EH (cell line): ENCODE measurements at places on chromosomes 2 and 18.

DNA sequence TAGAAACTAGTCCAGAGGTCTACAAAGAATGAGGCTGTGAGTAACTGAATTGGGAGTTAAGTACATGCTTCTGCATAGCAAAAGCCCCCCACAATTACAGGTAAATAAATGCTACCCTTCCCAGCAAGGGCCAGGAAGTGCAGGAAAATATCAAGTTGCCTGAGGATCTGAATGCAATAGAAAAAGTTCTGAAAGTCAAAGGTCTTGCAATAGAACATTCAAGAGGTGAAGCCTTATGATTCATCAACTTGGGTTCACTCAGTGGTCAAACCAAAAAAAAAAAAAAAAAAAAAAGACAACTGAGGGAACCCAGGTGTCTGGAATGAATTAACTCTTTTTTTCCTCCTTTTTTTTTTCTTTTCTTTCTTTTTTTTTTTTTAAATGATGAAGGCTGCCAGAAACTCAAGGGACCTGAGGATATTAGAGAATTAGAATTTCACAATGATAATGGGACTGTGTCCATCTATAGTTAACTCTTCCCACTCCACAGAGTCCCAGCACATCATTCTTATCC lies 42.9 kb upstream of the RFX8 start:
- peak; percentile 65 for DNase-seq

GRCh38 chr2:202049840-202050239 lies 16.2 kb downstream of the FZD7 start:
- no peak for DNase-seq

- DNase-seq = peak; percentile 57
Observed at GRCh38 chr2:172806493-172806892, 70.8 kb downstream of the RAPGEF4 start.

GRCh38 chr2:36492216-36492945 lies 105.6 kb downstream of the FEZ2 start:
- DNase-seq = peak; percentile 80

- DNase-seq = no peak
Observed at GRCh38 chr2:230205034-230205433, 14.8 kb downstream of the SP110 start.

DNA sequence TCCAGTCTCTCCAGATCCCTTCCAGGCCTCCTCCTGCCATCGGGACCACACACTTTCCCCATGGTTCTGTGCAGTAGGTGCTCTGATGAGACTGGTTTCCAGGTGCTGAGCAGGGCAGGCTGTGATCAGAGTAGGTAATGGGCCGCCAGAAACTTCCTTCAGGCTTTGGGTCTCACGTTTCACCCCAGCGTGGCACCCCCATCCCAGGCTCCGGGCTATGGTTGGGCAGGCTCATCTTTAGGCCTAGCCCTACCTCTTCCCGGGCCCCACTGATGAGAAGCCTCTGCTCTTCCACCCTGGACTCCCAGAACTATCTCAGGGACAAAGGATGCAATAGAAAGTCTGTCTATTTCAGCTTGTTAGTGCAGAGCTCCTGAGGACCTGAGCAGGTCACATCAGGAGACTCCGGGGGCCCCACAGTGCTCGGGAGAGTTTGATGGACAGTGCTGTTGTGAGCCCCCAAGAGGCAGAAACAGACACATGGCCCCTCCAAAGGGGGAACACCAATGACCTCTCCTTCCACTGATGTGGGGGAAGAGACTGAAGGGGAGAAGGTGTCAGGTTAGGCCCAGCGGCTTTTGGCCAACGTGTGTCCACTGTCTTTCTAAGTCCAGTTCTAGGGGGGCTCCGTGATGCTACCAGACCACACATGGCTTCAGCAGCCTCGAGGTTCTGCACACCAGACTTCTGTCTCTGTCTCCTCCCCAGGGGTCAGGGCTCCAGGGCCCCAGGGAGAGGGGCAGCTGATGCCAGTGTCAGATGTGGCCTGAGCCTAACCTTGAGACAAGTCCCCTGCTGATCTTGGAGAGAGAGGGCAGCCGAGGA lies 5.8 kb upstream of the PROM2 start:
- DNase-seq = no peak

- DNase-seq = no peak
Observed at GRCh38 chr2:241563571-241563980, 5.0 kb downstream of the BOK start.
